Neural crest cell (in vitro differentiated cells): ENCODE measurements at places on chromosomes 12 and 14. TPM values are rescaled to one million over a fixed set of nuclear protein-coding genes. Genes with fewer than 3 reads are reported as not detected.

DNA sequence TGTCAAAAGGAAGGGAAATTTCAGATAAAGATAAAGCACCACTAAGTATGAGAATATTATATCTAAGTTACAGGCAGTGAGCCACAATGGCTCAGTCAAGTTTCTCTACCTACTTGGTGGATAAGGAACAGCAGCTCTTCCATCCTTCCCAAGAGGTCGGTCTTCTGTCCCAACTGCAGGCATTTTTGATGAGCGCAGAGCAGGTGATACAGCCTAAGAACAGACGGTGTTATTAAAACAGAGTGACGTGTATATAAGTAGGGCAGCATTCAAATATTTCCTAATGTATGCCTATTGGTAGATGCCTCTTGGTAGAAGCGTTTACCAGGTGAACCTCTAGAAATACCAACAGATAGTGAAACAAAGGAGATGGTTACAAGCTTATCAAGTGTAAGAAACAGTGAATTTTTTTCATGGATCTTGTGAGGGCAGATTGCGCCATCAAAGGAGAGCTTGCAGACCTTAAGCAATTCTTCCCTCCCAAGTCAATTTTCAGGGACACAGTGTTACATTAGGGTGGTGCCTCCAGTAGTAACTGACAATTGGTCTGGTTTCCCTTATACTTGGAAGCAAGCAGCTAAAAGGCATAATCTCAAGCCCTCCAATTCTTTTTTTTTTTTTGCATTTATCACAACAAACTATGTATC, 274.5 kb downstream of the MED13L start:
- DNase-seq = no peak

- no peak for DNase-seq
Observed at GRCh38 chr12:56709759-56710376, 15.2 kb downstream of the NACA start.

DNA sequence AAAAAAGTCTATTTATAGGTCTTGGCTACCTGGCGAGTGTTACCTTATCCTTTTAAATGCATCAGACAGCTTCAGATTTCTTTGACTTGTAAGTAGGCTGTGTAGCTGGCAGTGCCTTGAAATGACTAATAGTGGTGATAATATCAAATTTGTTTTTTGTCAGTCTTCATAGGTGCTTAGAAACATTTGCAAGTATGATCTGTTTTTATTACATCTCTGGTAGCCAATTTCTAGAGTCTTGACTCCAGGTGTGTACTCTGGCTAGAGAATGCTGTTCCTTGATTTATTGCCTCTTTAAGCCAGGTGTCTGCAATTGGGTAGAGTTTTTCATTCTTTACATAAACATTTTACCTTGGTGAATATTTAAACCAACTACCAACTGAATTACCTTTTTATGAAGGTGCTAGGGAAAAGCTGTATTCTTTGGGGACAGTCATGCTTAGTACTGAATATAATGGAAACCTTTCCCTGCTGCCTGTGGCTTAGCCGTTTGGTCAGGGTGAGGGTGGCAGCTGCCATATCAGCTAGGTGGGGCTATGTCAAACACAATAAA, 32.6 kb downstream of the MLXIP start:
- no peak for DNase-seq

DNA sequence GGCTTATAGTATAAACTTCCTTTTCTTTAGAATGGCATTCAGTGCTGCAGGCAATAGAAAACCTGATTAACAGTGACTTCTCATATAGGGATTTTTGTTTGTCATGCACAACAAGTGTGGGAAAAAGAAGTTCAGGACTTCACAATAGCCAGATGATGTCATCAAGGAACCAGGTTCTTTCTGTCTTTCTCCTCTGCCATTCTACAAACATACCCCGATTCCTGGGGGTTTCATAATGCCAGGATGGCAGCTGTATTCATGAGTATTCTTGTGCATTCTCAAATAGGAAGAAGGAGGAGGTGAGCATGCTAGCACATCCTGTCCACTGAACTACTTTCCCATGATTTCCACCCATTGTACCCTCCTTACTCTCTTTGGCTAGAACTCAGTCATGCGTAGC, 182.7 kb upstream of the EEA1 start:
- DNase-seq = no peak

GRCh38 chr12:49671031-49671765, 36.0 kb downstream of the FMNL3 start:
- DNase-seq = no peak

DNA sequence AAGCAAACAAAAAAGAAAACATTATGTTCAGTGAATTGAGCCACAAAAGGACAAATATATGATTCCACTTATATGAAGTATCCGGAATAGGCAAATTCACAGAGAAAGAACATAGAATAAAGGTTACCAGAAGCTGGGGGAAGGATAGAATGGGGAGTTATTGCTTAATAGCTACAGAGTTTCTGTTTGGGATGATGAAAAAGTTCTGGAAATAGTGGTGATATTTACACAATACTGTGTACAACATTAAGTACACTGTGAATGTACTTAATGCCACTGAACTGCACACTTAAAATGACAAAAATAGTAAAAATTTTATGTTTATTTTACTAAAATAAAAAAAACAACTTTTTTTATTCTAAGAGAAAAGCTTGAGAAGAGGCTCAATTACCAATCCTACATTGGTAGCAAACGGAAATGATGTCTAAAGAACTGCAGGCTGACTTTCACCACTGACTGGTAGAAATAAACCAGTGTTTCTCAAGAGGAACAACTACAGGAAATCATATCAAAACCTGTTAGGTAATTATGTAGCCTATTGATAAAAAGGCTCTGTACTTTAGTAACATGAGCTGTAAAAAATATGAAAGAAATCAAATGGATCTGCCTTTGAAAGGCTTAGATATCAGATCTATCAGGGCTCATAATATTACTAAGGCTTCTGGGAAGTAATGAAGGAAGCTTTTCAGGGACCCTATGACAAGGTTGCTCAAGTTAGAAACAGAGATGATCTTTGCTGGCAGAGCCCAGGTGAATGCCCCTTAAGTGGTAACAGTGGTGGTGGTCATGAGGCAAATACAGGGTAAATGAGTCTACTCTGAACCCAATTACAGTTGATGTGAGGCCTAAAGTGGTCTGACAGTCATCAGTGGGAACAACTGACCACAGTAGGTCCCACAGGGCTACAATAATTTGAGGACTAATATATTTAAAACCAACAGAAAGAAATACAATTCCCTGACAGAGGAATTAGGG, 41.3 kb downstream of the BAZ1A start:
- DNase-seq = no peak

- DNase-seq = no peak
Observed at GRCh38 chr12:64526859-64527258, 74.9 kb downstream of the TBK1 start.

- DNase-seq = no peak
Observed at GRCh38 chr14:33386781-33387180, 448.1 kb downstream of the NPAS3 start.

The SLC25A47 gene
- not detected in 2 replicates for total RNA-seq

The PRR13 gene
- total RNA-seq = 82.8 and 89.1 TPM in 2 replicates

The ARPC3 gene
- 131 and 146 TPM in 2 replicates for total RNA-seq
